Activated CD4-positive, alpha-beta memory T cell treated with anti-CD3 and anti-CD28 coated beads for 36 hours (primary cell): ENCODE measurements at places on chromosomes 12 and 14.

DNA sequence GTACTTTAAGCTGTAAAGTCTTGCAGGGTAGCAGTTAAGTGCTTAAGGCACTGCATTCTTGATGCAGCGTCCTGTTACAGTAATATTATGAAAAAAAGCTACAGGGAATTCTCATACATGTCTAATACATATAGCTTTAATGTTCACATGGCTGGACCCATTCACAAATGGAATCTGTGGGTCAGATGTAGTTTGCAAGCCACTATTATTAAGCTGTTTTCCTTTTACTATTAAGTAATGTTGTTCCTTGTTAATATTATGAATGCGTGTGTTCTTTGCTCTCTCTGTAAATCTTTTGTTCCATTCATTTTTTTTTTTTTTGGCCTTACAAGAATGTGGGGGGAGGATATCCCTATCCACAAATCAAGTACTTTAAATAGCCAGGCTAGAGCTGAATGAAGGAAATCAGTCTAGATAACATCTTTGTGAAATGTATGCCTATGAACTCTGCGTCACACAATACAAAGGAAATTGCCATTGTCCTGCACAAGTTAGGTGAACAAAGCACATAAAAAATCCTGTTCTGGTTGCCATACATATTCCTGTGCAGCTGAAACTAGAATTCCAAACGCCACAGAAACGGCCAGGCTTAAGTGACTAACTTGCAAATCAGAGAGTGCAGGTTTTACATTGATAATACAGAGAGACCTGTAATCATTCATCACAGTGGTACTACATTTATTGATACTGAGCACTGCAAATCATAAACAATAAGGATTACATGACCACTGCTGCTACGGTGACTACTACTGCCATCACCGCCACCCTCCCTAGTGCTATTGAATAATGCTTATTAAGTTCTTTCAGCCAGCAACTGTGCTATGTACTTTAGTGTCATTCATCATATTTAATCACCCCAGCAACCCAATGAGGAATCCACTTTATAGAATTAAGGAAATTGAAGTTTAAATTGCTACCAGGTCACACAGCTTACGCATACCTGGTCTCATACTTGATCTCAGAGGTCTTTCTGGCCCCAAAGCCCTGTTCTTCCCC lies 111.9 kb downstream of the HMGA2 start:
- DNase-seq = no peak

DNA sequence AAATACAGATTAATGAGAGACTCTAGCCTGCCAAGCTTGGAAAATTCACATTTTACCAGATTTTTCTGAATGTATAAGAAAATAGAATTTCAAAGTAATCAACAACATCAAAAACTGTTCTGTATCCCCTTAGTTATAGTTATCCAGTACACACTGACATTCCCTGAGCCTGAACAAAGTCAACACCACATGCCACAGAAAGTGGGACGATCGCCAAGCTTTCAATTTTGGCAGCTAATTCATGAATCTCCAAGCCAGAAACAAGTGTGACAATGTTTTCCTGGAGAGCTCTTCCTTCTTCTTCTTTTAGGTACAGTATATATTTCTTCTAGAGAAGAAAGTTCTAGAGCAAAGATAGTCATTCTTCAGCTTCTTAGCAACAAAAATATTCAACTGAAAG lies 290.2 kb downstream of the PRKD1 start:
- no peak for DNase-seq

- no peak for DNase-seq
These were observed 205.7 kb downstream of the ITPR2 start for GRCh38 chr12:26627335-26627734.

DNA sequence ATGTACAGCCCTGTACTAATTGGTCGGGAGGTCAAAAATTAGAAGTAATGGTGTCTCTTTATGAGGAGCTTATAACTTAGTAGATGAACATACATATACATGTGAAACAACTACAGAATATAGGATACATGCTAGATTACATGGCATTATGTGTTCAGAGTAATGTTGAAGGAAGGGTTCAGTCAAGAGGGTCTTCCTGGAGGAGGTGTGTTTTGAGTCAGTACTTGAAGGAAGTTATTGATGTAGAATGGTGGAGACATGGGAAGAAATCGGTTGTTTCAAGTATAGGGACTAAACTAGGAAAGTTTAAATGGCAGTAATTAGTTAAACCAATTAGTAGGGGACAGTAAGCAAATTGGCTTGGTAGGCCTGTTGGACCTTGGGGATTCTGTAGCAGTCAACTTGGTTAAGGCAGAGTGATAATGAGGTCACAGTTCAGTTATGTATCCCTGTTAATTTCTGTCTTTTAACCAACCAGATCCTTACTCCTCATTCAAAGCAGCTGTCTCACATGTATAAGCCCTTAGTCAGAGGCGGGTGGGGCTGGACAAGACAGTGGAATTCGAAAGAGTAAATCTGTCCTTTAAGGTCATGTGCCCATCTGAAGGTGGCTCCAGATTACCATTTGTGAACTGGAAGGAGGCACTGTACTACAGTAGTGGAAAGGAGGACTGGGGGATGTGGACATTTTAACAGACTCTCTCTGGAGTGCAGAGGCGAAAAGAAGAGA lies 3.5 kb upstream of the ANKRD52 start:
- no peak for DNase-seq

DNA sequence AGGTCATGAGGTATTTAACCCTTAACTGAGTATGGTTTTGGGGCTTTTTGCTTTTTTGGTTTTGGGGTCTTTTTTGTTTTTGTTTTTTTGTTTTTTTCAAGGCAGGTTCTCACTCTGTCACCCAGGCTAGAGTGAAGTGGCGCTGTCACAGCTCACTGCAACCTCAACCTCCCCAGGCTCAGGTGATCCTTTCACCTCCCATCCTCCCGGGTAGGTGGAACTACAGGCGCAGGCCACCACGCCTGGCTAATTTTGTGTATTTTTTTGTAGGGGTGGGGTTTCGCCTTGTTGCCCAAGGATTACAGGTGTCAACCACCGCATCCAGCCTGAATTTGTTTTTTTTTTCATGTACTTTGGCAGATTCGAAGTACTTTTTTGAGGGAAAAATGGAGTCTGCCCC lies 19.9 kb downstream of the RAP1B start:
- no peak for DNase-seq

GRCh38 chr12:38152816-38153736 lies 163.5 kb upstream of the ALG10B start:
- no peak for DNase-seq

DNA sequence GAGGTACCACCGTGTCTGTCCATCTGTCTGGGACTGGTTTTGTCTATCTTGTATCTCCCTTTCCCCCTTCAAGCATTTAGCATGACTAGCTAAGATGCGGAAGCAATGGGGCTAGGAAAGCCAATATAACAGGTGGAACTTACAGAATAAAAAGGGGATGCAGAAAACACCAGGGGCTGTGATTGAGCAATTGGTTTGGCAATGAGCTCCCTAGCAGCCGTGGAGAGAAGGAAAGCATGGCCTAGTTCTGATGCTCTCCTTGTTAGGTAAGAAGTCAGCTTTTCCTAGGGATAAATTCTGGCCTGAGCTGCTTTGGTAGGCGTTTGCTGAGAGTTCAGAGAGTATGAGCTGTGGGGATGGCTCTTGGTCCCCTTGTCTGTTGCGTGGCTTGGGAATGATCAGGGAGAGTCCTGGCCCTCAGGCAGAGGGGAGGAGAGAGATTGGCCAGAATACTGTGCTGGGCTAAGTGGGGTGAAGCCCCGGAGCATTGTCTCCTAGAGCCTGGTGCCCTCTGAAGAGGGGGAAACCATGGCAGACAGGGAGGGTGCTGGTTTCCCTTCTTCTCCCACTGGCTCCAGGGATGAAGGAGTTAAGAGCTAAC lies 7.1 kb downstream of the SETD1B start:
- no peak for DNase-seq

DNA sequence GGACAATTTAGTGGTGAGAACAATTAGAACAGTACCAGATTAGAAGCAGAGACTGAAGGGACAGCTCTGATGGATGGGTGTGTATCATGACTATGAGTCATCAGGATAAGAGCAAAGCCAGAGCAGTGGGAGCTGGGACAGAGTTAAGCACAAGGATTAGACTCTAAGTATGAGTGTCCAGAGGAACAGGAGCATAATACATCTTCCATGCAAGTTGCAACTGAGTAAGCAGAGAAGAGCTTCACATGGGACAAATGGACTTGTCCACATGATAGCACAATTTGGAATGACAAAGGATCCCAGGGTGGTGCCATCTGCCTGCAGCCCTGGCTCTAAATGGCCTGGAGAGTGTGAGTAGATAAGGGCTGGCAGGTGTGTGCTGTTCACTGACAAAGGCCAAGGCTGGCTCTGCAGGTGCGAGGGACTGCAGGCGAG lies 226.4 kb upstream of the CAND1 start:
- no peak for DNase-seq

GRCh38 chr14:51335531-51335930 lies 95.5 kb downstream of the TMX1 start:
- no peak for DNase-seq

- no peak for DNase-seq
These were observed 168.0 kb downstream of the PHLDA1 start for GRCh38 chr12:75863533-75863932.

DNA sequence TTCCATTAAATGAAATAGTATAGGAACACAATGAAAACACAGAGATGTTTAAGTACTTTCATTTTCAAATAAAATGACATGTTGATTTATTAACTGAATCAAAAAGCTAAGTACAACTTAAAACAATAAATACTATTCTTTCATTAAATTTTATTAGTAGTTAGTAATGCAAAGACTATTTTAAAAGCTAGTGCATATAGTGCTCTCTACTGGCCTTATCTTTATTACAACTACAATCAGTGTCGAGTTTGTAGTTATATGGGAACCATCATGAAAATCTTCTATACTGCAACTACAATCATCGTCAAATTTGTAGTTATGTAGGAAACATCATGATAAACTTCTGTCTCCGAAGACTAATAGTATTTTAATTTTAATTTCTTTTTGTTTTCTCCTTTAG lies 8.9 kb upstream of the LIN7A start:
- no peak for DNase-seq

DNA sequence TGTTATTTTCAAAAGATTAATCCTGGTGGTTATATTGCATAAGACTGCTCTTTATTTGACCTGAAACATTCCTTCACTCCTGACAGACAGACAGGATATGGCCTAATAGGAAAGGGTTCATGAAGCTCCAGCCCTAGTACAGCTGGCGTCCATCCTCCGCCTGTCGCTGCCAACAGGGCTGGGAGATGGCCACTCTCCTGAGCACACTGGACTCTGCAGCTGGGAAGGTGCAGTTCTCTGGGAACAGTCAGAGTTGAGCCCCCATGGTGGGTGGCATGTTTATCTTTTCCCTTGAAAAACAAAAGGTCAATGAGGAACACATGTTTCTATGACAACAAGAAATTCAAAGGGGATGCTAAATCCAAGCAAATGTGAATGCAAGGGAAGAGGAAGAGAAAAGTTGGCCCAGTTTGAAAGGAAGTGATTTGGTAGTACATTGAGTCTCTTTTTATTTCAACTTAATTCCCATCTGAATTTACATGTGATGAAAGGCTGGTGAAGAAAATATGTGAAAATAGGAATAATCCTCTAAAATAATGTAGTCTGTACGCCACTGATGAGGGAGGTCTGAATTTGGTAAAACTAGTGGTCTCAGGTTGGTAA lies 89.9 kb upstream of the DCN start:
- DNase-seq = no peak

- no peak for DNase-seq
These were observed 86.6 kb downstream of the TMTC3 start for GRCh38 chr12:88228720-88229119.

DNA sequence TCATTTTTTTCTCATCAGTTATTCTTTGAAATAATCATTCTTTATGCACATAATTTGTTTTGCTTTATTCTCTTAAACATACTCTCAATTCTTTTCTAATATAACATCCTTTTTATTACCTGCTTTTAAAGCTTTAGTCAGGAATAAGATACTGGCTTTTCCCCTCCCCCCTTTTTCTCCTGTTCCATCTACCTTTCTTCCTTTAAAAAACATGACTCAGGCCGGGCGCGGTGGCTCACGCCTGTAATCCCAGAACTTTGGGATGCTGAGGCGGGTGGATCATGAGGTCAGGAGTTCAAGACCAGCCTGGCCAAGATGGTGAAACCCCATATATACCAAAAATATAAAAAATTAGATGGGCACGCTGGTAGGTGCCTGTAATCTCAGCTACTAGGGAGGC lies 25.4 kb downstream of the HIF1A start:
- DNase-seq = no peak

- DNase-seq = no peak
These were observed 35.7 kb downstream of the IQSEC3 start for GRCh38 chr12:101969-102878.

GRCh38 chr14:65910108-65910786 lies 497.7 kb downstream of the FUT8 start:
- DNase-seq = no peak

- no peak for DNase-seq
These were observed 688 bp downstream of the C12orf71 start for GRCh38 chr12:27081668-27082111.

GRCh38 chr12:67968321-67968720 lies 20.9 kb upstream of the IFNG-AS1 start:
- no peak for DNase-seq

GRCh38 chr12:113463746-113464451 lies 7.8 kb downstream of the LHX5 start:
- no peak for DNase-seq

DNA sequence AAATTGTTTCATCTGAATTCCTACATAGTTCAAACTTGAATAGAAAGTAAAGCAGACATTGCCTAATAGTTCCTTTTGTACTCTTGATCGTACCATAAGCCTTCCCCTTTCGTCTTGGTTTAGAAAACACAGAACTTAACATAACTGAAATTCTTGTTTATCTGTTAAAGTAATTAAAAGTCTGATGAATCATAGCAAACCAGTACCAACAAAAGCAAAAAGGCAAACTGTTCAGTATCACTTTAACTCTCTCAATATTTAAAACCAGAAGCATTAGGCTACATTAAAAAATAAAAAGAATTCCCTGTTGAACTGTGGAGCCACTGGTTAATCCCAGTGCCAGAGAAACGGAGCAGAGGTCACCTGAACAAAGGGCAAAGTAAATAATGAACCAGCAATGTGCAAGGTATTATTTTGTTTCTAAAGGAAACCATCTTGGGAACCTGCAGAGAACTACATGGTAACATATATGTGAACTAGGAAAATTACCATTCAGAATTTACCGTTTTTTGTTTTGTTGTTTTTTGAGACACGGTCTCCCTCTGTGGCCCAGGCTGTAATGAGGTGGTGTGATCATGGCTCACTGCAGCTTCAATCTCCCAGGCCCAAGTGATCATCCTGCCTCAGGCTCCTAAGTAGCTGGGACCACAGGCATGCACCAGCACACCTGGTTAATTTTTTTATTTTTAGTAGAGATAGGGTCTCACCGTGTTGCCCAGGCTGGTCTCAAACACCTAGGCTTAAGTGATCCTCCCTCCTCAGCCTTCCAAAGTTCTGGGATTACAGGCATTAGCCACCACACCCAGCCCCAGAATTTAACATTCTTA lies 17.1 kb upstream of the HIGD1C start:
- DNase-seq = no peak

DNA sequence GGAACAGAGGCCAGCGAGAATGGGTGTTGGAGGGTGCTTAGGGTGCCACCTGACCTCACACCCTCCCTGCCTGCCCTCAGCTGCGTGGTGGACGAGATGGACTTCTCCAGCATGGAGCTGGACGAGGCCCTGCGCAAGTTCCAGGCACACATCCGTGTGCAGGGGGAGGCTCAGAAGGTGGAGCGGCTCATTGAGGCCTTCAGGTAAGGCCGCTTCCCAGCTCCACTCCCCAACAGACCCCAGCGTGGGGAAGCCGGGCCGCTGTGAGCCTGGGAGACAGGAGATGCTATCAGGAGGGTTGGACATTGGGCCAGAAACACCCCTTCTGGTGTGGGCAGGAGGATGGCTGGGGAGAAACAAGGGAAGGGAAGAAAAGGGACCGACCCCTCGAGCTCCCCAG lies 57.0 kb downstream of the SLC6A12 start:
- DNase-seq = no peak
